ENCODE measurements at places on chromosomes 2 and 18.

DNA sequence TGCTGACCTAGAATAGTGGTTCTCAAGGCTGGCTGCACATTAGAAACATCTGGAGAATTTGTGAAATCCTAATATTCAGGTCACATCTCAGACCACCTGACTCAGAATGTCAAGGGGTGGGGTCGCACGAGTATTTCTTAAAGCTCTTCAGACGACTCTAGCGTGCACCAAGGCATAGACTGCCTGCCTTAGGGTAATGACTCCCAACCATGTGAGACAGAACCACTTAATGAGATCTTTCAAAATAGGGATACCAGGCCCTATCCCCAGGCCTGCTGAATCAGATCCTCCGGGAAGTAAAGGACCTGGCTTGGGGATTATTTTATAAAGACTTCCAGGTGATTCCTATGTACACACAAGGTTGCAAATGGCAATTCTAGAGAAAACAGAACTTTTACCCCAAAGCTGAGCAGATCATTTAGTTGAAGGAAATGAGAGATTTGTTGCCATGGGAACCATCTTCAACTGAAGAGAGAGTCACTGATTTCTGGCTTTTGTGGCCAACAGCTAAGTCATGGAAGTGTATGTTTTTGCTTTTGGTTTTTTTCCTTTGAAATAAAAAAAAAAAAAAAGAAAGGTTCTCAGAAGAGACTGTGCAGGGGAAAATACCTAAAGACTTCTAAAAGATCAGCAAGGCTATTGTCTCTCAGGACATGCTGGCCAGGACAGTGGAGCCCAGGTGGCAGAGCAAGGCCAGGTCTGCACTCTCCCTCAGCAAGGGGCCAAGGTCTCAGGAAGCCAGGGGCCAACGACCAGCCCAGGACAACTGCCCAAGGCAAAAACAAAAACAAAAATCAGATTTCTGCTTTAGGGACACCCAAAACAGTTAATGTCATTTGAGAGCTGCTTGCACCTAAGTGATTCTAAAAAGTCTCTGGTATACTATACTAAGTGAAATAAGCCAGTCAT lies 15.3 kb upstream of the LOXHD1 start:
- DNase-seq = no peak

DNA sequence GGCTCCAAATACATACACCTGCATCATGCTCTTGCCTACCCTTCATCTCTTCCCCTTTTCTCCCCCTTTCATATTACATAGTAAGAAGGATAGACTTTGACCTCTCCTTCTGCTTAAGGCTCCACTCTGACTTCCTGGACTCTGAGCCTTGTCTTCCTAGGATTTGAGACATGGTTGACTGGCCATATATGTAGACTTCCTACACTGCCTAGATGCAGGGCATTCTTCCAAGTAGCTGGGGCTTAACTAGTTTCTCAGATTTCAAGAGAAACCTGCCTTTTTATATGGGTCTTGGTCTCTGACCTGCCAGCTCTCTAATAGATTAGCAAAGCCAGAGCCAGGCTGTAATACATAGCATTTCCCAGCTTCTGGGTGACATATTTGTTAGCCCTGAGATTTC lies 35.4 kb upstream of the CYP26B1 start:
- DNase-seq = no peak

DNA sequence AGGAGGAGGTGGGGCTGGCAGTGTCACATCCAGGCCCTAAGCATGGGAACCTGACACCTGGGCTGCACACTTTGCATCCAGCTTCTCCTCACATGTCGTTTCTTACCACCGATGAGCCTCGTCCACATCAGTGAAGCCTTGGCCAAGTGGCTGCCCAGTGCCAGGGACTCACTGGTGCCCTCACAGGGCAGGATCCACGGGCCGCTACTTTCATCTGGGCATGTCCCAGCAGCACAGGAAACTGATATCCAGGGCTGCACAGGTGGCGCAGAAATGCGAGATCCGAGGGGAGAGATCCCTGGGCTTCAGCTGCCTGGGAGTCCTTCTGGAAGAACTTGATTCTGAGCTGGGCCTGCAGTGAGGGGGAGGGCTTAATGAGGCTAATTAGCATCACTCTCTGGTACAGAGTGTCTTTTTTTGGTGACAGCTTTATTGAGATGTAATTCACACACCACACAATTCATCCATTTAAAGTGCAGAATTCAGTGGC lies 291.6 kb upstream of the HDAC4 start:
- no peak for DNase-seq

GRCh38 chr2:10007921-10008808 lies 35.2 kb upstream of the KLF11 start:
- no peak for DNase-seq

GRCh38 chr18:34993289-34993688 lies 47.9 kb upstream of the MAPRE2 start:
- no peak for DNase-seq

- no peak for DNase-seq
Measured at GRCh38 chr2:43332653-43333052, 106.2 kb upstream of the ZFP36L2 start.

DNA sequence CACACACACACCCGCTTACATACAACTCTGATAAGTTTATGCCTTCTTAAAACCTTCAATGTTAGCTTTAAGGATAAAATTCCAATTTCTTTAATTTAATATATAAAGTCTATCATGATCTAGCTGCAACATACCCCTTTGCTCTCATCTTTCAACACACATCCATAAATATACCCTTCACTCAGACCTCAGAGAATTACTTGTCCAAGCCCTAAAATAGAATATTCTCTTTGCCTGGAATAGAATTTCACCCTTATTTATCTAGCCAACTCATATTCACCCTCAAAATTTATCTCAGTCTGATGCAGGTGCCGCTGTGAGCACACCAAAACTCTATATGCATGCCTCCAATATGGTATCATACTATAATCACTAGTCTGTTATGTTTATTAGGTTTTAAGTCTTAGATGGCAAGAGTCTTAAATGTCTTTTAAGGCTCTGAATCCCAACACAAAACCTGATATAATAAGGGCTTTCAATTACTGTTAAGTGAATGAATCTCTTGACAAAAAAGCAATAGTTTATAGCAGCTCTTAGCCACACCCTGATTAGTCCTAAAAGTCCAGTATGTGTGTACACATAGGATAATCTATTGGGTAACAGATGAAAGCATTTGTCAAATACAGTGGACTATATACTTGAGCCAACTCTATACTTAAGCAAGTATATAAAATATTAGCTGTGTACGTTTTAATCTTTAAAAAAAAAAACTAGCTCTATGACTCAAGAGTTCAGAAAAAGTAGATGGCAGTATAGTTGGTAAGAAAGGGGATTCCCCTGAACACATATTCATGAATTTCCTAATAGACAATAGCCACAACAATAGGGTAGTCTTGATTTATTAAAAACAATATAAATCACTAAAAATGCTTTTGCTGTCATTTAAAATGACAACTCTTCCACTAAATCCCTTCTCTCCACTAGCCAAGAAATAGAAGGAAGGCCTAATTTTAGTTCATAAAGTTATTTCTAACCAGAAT lies 144.5 kb downstream of the EXOC6B start:
- no peak for DNase-seq

GRCh38 chr2:121400201-121400600 lies 115.2 kb upstream of the TFCP2L1 start:
- DNase-seq = no peak

GRCh38 chr2:104703669-104704068 lies 150.2 kb upstream of the POU3F3 start:
- no peak for DNase-seq

DNA sequence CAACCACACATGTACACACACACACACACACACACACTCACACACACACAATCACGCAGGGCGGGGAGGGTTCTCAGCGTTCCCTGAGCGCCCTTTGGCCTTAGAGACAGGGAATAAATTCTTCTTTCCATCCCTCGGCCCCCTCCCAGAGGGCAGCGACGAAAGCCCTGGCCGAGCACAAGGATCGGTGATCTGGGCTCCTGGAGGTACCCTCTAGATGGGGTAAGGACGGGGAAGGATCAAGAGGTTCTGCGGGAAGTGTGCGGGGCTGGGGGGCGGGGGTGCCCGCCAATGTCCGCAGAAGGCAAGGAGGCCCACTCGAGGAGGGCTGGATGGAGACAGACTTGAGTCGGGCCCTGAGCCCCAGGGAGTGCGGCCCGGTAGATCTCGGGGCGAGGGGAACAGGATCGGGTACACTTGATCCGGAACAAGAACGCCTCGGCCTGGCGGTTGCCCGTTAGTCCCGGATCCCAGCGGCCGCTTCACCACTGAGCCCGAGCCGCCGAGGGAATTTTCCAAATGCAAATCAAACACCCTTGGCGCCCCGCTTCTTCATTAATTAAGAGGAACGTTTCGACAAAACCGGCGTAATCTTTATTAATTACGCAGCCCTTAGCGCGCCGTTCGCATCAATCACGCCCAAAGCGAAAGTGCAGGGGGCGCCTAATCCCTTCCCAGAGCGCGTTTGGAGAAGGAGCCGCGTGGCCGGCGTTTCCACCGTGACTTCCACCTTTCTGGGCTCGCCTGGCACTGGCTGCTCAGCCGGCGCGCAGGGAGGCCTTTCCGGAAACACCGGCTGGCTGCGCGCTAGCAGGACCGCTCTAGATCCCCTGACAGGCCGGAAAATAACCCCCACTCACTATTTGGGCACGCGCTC lies 7.0 kb upstream of the PAX3 start:
- peak; percentile 49 for DNase-seq

DNA sequence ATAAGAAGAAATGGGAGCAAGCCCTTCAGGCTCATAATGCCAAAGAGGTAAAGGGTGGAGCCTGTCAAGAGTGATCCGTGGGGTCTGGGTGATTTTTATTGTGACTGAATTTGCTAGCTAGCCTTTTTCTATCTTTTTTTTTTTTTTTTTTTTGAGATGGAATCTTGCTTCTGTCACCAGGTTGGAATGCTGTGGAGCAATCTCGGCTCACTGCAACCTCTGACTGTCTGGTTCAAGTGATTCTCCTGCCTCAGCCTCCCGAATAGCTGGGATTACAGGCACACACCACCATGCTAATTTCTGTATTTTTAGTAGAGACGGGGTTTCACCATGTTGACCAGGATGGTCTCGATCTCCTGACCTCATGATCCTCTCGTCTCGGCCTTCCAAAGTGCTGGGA lies 29.1 kb downstream of the DRC1 start:
- peak; percentile 31 for DNase-seq

DNA sequence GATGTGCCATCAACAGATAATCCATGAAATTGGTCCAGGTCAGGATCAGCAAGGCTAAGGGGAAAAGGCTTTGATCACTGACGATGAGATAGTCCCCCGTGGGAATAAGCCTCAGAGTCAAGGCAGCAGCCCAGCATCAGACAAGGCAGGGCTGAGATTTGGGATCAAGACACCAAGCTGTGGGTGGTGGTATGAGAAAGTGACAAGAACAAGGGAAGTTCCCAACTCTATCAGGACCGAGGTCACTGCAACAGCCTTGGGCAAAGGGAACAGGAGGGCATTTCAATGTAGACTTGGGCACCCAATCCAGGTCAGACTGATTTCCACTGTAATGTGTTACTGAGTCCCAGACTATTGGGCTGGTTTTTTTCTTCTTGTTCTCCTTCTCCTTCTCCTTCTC lies 18.7 kb downstream of the PLEK start:
- no peak for DNase-seq

GRCh38 chr2:230660294-230661060 lies 52.2 kb upstream of the CAB39 start:
- no peak for DNase-seq

- no peak for DNase-seq
Measured at GRCh38 chr2:205775097-205775877, 93.0 kb downstream of the NRP2 start.

DNA sequence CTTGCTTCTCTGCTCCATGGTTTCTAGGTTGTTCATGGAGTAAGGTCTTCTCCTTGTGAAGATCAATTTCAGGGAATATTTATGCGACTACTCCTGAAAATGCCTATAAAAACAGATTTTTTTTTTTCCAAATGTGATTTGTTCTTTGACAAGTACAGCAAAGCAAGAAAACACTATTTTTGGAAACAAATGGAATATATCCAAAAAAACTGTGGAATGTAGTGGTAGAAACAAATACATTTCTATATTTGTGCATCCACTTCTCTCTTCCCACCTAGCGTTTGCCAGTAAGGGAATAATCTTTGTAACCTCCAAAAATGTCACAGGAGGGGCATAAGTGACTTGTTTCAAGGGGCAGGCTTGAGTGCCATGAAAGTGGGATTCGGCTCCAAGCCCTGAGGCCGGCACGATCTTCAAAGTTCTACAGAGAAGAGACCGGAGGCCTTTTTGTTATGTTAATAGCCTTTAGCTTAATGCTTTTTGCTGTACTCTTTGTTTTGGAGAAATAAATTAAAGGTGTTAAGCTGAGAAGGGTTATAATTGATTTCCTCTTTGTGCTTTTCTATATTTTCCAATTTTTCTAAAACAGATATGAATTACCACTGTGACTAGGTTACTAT lies 200.6 kb downstream of the NRP2 start:
- DNase-seq = no peak

- DNase-seq = no peak
Measured at GRCh38 chr2:69103419-69103818, 90.4 kb downstream of the ANTXR1 start.

Data from AG20443 (cell line).